Stimulated activated CD4-positive, alpha-beta T cell treated with anti-CD3 and anti-CD28 coated beads, TNF-alpha, amount 100 ng/mL, for 4 hours (primary cell): ENCODE measurements at places on chromosomes 5 and 9.

- DNase-seq = no peak
These were observed 23.8 kb downstream of the RETREG1 start for GRCh38 chr5:16593013-16593412.

- no peak for DNase-seq
These were observed 424.0 kb downstream of the CDH18 start for GRCh38 chr5:19564036-19564435.

- no peak for DNase-seq
These were observed 616 bp downstream of the VCAN start for GRCh38 chr5:83472213-83472507.

- no peak for DNase-seq
These were observed 251.8 kb downstream of the EFNA5 start for GRCh38 chr5:107418902-107419301.

DNA sequence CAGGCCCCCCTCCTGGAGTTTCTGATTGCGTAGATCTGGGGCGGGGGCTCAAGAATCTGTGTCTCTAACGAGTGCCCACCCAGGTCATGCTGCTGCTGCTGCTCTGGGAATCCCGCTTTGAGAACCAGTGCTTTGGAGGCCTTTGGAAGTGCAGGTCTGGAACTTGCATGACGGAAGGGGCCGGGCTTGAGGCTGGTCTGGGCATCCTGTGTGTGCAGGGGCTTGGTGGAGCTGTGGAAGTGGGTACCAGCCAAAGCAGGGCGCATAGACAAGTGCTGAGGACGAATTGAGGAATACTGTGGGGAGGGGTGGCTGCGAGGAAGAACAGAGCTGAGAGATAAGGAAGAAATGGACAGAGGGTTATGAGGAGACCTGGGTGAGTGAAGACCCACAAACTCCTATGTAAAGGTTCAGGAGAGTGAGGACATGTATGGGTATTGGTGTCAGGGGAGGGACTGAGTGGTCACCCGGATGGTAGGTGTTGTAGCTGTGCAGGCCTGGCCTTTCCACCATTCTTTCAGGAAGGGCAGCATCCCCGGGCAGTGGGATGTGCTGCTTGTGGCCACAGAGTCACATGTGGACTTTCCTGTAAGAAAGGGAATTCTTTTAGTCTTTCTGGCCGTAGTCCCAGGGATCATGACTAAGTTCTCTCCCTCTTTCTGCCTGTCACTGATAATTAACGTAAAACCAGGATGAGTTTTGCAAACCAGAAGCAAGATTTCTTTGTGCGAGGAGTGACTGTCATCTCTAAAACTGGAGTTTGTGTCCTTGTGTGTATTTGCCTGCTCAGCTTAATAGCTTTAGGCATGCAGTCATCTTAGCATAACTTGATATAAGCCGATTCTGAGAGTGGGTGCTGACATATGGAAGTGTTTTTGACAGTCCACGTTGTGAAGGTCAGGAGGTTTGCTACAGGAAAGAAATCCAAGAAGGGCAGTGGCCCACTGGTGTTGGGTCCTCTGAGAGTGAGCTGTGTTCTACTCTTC is 43.3 kb upstream of the TJP2 start:
- no peak for DNase-seq

DNA sequence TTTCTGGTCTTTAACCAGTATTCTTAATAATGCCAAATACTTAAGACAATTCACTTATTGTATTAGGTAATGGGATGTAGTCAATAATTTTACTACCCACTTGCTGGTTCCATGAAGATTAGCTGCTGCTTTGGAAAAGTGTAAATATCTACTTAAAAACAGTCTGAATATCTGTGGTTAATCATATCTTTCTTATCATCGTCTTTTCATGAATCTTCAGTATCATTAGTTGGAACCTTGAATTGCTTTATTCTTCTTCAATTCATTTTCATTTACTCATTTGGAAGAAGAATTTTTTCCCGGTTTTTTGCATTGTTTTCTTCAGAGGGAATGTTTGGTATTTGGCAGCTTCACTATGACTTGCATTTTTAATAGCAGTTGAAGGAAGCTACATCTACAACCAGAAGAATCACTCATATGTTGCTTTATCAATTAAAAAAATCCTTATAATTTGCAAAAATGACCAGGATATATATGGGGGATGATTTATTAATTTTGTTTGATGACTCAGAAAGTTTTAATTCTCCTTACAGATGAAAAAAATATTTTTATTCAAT is 1398.3 kb upstream of the CDH6 start:
- DNase-seq = no peak

DNA sequence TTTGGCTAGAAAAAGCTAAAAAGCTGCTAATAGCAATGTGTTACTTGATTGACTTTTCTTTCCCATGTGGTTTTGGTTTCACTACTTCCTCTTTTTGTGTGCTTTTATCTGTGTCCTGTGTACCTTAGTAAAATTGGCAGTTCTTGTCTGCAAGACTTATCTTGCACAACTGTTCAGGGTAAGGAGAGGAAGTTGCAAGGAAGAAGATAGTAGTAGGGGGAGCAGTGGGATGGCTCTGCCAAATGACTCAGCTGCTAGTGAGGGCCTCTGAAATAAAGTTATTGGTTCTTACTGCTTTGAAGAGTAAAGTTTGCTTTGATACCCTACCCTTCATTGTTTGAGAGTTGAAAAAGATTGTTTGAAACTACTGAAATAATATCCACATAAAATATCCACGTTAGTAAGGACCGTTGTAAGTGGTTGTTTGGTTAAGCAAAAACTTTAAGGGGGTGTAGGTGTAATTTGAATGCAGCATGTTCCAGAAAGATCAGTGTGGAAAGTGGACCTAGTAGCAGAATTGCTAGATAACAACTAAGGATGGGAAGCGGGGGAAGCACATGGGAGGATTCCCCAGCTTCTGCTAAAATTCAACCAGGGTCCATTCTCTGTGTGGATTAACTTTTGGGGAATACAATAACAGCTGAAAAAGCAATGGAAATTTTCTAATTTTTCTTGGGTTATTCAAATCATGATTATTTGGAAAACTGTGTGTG is 123.5 kb downstream of the SCAMP1 start:
- no peak for DNase-seq

GRCh38 chr9:109870365-109870764 is 90.4 kb downstream of the PALM2AKAP2 start:
- no peak for DNase-seq

DNA sequence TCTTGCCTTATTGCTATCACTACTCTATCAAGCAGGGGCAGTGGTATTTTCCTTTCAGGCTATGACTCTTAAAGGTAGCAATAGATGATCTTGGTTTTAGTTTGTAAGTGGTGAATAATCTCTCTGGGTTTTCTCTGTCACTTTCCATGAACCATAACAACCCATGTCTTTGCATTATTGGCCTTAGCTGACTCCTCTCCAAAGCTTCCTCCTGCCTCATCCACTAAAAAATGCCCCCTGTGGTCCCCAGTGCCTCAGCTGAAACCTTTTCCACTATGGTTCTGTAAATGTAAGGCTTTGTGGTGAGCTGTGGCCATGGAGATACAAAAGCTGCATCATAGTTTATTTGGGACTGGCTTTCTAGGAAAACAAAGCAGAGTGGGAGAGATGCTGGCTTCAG is 128.8 kb downstream of the GPBP1 start:
- DNase-seq = no peak

DNA sequence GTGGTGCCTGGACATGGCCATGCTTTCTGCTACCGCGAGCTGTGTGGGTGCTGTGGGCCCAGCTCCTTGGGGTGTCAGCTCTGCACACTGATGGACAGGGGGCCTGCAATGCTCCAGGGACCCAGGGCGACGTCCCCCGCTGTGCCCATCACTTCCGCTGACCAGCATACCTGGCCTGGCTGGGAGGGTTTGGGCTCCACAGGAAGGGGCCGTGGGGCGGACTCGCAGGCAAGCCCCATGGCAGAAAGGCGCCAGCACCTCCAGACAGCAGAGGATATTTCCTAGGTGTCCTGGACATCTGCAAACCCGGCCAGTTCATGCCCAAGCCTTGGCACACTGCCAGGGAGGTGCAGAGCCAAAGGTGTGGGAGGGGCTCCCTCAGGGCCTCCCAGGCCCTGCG is 295.8 kb upstream of the IRX4 start:
- no peak for DNase-seq

DNA sequence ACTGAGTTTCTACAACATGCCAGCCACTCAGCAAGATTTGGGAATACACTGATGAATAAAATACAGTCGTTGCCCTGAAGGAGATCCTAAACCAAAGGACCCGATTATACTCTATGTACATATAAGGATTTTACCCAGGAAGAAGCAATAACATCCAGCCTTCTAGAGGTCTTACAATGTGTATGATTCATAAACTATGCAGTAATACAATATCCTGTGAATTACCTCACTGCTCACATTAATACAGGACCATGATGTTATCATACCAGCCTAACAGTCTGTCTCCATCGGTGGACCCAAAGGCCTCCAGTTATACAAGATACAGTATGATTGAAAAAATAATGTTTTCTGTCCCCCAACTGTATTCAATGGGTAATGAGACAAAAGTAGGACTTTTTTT is 310.5 kb upstream of the TRPM3 start:
- no peak for DNase-seq

GRCh38 chr9:129612815-129613519 is 7.9 kb downstream of the C9orf50 start:
- no peak for DNase-seq

- no peak for DNase-seq
These were observed 181.4 kb upstream of the MAP3K1 start for GRCh38 chr5:56633950-56634349.

DNA sequence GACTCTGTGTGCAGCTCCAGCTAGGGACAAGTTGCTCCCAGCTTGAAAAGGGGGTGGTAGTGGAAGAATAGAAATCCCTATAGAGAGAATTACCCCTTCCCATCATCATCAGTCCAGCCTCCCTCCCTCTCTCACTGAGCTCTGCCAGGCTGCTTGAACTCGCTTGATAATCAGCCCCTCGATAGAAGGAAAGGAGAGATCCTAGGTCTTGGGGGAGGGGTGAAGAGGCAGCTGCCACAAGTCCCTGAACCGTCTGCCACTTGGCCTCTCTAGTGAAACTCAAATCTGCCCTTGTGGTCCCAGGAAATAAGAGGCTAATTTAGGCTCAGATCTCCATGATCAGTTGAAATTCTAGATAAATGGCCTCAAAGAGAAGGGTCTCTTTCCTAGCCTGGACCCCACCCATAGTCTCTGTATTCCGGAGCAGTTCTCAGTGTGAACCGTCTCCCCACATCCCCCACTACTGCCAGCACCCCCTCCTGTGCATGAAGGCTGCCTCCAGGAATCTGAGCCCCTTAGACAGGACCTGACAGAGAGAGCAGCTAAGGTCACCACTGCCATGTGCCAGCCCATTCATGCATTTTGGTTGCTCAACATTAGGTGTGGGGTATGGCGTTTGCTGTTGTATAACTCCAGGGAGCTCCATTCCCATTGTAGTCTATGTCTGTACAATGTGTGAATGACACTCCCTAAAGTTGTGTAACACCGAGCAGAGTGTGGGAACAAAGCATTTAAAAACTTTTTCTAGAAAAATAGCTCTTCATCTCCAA is 5.5 kb downstream of the DNAJB5 start:
- no peak for DNase-seq

DNA sequence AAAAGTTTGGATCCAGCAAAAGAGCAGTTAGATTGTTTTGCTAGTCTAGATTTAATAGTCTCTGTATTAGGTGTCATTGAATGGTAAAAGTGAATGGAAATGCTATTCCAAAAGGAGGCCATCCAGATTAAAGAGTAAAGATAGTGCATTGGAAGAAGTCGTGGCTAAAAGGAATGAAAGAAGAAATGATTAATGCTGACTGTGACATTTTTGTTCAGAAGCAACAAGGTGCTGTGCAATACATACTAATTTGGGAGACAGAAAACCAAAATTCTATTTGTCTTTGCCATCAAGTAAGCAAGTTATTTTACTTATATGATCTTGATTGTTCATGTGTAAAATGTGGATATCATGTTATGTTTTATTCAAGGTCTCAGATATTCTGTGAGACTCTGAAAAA is 85.1 kb downstream of the GPBP1 start:
- DNase-seq = no peak

GRCh38 chr9:33264003-33264472 is 470 bp downstream of the BAG1 start:
- DNase-seq = no peak

- DNase-seq = no peak
These were observed 40.3 kb upstream of the SVEP1 start for GRCh38 chr9:110619831-110620230.

DNA sequence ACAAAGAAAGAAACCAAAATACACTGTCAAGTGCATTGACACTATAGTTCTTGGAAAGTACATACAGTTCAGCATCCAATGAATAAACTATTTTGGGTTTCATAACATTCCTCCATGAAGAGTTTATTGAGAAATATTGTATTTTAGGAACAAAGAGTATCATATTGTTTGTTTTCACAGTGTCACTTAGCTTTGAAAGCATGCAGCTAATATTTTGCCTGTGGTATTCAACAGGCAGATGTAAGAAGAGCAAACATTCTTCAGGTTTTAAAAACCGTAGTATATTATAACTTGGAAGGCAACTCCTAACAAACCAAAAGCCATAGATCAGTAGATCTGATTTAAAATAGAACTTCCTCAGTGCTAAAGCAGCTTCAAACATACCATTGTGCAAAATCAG is 4.5 kb downstream of the PRELID2 start:
- no peak for DNase-seq

DNA sequence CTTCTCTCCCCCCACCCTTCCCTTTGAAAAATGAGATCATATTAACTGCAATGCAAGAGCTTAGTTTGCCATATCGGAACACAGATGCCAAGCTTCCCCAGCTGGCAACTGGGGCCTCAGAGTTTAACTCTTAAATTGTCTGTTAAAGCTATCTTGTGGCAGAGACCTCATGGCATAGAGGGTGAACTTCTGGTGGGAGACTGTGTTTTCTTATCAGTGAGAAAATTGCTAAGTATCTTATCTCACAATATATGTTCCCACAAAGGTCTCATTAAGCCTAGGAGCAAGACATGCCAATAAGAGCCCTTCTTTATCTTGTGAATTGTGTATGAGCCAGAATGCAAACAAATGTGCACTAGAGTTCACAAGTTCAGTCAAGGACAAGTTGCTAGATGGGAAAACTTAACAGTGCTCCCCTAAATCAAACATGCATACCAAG is 12.3 kb downstream of the NFIB start:
- DNase-seq = no peak

- DNase-seq = no peak
These were observed 150.7 kb upstream of the RASA1 start for GRCh38 chr5:87116825-87117512.

GRCh38 chr9:110659891-110660541 is 8.6 kb upstream of the MUSK start:
- DNase-seq = no peak

DNA sequence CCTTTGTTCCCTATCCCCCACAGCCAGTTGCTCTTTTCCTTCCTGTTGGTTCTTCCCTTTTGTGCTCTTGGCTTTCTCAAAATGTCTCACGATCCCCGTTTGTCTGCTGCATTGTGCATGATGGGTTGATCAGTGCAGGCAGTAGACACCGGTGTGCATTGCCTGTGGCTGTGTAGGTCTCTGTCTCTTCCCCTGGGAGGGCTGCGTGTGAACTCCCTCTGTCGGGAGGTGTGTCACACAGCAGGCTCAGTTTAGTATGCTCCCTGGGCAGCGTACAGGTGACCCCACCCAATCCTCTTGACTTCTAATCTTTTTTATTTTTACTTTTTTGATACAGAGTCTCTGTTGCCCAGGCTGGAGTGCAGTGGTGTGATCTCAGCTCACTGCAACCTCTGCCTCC is 265.3 kb downstream of the FSTL4 start:
- DNase-seq = no peak

- DNase-seq = no peak
These were observed 65.7 kb downstream of the GABRA6 start for GRCh38 chr5:161751265-161751664.

- DNase-seq = no peak
These were observed 952.2 kb downstream of the CDH18 start for GRCh38 chr5:19035816-19036215.

GRCh38 chr5:126936775-126937418 is 93.5 kb downstream of the MARCHF3 start:
- no peak for DNase-seq
